ENCODE measurements at places on chromosomes 3 and 15.

- DNase-seq, result no peak
Measured at GRCh38 chr3:143188881-143189280, 69.3 kb downstream of the CHST2 start.

GRCh38 chr3:28574036-28574435 is 225.4 kb upstream of the AZI2 start:
- DNase-seq, result no peak

- DNase-seq, result no peak
Measured at GRCh38 chr3:35616346-35616745, 23.0 kb upstream of the ARPP21 start.

GRCh38 chr3:58497097-58497496 is 5.2 kb downstream of the KCTD6 start:
- DNase-seq, result no peak

DNA sequence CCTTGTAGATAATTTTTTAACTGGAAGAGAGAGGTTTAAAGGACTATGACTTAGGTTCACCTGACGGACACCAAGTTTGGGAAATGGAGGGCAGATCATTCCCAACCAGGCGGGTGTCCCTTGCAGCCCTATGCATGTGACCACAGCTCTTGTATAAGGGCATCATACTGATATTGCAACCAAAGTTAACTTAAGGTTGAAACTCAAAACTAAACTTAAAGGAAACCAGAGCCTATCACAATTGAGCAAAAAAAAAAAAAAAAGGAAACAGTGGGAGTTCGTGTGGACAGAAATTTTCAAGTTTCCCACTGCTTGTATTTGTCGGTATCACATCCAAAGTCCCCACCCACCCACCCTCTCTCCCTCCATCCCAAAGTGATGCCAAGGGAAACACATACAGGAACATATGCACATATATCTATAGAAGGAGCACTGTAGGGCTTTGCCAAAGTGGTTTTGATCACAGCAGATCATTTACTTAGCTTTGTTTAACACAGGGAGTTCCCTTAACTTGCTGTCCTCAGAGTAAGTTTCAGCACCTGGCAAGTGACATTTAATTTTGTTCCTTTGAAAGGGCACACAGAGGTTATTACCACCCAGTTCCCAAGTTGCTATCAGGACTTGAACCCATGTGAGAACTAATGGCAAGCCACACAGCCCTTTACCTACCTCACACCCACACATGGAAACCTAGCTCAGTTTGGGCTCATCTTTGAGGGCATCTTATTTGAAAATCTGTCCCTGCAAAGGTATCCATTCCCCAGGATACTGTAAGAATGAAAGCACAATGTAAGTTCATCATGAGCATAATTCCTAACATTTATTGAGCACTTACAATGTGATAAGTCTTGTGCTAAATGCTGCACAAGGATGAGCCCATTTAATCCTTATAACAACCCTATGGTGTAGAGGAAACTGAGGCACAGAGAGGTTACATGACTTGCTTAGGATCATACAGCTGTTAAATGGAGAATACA is 204.5 kb upstream of the CMC1 start:
- DNase-seq, result no peak

GRCh38 chr3:171068658-171069057 is 42.1 kb upstream of the SLC2A2 start:
- DNase-seq, result no peak

- no peak for DNase-seq
Measured at GRCh38 chr3:50430191-50430590, 70.9 kb upstream of the TMEM115 start.

DNA sequence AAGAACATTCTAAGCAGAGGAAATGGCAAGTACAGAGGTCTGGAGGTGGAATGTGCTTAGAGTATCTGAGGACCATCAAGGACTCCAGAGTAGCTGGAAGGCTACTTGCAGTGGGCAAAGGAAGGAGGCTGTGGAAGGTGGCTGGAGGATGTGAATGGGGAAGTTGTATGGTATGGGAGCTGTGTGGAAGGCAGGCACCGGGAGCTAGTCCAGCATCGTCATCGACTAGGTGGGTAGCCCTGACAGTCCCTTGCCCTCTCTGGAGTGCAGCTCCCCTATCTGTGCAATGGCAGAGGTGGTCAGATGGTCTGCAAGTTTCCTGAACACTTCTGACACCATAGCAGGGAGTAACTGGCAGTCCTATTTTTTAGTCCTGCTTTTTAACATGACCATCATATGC is 19.3 kb downstream of the CCDC13 start:
- DNase-seq, result no peak

DNA sequence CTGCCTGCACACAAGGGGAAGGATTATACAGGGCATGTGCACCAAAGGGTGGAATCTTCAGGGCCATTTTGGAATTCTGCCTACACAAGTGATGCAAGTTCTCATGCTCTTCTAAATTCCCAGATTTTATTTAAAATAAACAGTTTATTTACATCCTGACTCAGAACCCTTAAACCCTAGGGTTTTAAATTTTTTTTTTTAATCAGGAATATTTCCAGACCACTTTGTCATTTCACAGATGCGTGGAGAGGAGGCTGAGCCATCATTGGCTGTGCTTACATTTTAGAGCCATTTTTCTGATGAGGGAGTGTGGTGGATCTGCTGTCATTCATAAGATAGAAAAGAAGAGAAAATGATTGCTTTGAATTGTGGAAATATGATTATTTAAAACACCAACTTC is 65.2 kb upstream of the MNS1 start:
- no peak for DNase-seq

Measured in stimulated activated CD8-positive, alpha-beta memory T cell treated with anti-CD3 and anti-CD28 coated beads, Interleukin-7, amount 100 ng/mL, for 1 hour (primary cell).